ENCODE measurements at places on chromosomes 12 and 14. TPM values are rescaled to one million over a fixed set of nuclear protein-coding genes. Genes with fewer than 3 reads are reported as not detected.
A peak's percentile ranks its signal among the peaks of the same experiment; 100 is the strongest.

ASIC1 gene
- 1.4 TPM for polyA plus RNA-seq

CLEC7A gene
- not detected for polyA plus RNA-seq

CD69 gene
- not detected for polyA plus RNA-seq

PROX2 gene
- polyA plus RNA-seq = 0.05 TPM

RPL10L gene
- not detected for polyA plus RNA-seq

YEATS4 gene
- polyA plus RNA-seq = 17.5 TPM

DNA sequence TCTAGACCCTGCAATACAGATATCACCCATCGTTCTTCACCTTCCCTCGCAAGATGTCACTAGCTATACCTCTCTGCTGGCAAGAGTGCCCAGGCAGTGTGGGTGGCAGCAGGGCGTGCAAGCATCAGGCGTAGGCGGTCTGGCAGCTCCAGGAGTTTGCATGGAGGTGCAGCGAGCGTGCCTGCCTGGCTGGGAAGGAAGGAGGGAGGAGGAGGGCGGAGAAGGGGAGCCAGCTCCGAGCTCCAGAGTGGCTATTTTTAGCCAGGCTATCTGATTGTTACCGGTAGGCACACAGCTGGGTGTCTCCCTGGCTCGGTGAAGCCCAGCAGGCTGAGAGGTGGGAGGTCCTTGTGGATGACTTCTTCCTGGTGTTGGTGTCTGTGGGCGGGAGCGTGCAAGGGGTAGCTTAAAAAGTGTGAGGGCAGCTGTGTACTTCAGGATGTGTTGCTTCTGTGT, 6.2 kb downstream of the FOXJ2 start:
- H3K4me1 ChIP-seq = peaks cover 42% of the 10 kb centered on the region
- no peaks in the 10 kb centered on the region for H3K27me3 ChIP-seq
- H3K27ac ChIP-seq = peak overlapping the region; percentile 58
- H3K36me3 ChIP-seq = peaks cover 27% of the 10 kb centered on the region
